Mesothelial cell of epicardium (in vitro differentiated cells): ENCODE measurements at places on chromosomes 2 and 18.

DNA sequence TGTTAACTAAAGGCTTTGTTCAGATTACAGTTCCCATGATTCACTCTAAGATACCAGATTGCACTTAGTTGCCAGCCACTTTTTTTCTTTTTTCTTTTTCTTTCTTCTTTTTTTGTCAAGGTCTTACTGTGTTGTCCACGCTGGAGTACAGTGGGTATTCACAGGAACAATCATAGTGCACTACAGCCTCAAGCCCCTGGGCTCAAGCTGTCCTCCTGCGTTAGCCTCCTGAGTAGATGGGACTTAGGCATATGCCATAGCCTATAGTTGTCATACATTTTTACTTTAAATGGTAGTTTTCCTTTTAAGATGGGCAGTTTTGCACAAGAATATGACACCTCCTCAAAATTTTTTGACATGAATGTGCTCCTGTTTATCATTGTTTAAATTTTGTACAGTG lies 2.1 kb downstream of the UGP2 start:
- H3K4me1 ChIP-seq = peaks cover 60% of the 10 kb centered on the region
- H3K36me3 ChIP-seq = peaks cover 2% of the 10 kb centered on the region
- no peaks in the 10 kb centered on the region for H3K27me3 ChIP-seq
- H3K27ac ChIP-seq = peak overlapping the region; percentile 93
- H3K4me3 ChIP-seq = peak overlapping the region; percentile 97
- no peak for DNase-seq

- H3K36me3 ChIP-seq = no peaks in the 10 kb centered on the region
- no peak for DNase-seq
- H3K27ac ChIP-seq = no peak overlapping the region
- H3K4me1 ChIP-seq = no peaks in the 10 kb centered on the region
- no peak overlapping the region for H3K4me3 ChIP-seq
- no peaks in the 10 kb centered on the region for H3K27me3 ChIP-seq
Measured at GRCh38 chr2:65161551-65162100, 31.7 kb upstream of the RAB1A start.

DNA sequence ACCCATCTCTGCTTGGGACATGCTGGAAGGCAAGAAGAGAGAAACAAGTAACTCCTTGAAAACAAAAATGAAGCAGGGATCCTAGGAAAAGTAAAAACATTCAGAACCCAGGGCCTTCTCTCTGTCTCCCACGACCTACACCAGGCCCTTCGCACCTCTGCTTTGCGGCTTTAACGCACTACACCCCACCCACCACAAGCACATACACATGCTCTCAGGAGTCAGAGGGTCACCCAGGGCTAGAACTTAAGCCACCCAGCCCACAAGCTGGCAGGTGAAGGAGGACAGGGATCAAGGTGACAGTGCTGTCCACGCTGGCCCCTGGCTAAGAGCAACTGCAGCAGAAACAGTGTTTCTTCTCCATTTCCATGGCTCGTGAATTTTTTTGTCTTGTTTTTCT lies 72.2 kb downstream of the BCL11A start:
- no peak overlapping the region for H3K4me3 ChIP-seq
- H3K27me3 ChIP-seq = no peaks in the 10 kb centered on the region
- no peaks in the 10 kb centered on the region for H3K36me3 ChIP-seq
- no peak for DNase-seq
- H3K27ac ChIP-seq = peak overlapping the region; percentile 88
- H3K4me1 ChIP-seq = peaks cover 91% of the 10 kb centered on the region

- no peaks in the 10 kb centered on the region for H3K36me3 ChIP-seq
- H3K4me3 ChIP-seq = no peak overlapping the region
- H3K27me3 ChIP-seq = peaks cover 14% of the 10 kb centered on the region
Measured at GRCh38 chr2:121794233-121794632, 38.8 kb downstream of the TSN start.

DNA sequence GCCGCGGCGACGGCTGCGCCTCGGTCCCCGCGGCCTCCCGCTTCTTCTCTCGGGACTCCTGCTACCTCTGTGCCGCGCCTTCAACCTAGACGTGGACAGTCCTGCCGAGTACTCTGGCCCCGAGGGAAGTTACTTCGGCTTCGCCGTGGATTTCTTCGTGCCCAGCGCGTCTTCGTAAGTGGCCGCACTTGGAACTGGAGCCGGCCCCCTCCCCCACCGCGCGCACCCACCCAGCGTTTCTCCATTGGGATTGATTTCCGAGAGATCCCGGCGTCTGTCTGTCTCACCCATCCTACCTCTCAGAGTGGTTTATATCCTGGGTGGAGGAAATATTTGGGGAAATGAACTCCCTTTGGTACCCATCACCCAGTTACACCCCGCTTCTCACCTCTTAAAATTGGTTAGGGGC lies 498 bp downstream of the ITGAV start:
- no peak for DNase-seq
- H3K27me3 ChIP-seq = no peaks in the 10 kb centered on the region
- peaks cover 58% of the 10 kb centered on the region for H3K4me1 ChIP-seq
